ENCODE measurements at places on chromosomes 6 and 20.

GRCh38 chr6:64874776-64875175 lies 832.2 kb downstream of the EYS start:
- no peak for DNase-seq

- DNase-seq = no peak
Measured at GRCh38 chr20:58622671-58623578, 28.2 kb upstream of the STX16 start.

GRCh38 chr6:32076321-32076809 lies 32.8 kb downstream of the TNXB start:
- DNase-seq = no peak

- no peak for DNase-seq
Measured at GRCh38 chr20:58327211-58327610, 17.7 kb downstream of the RAB22A start.

DNA sequence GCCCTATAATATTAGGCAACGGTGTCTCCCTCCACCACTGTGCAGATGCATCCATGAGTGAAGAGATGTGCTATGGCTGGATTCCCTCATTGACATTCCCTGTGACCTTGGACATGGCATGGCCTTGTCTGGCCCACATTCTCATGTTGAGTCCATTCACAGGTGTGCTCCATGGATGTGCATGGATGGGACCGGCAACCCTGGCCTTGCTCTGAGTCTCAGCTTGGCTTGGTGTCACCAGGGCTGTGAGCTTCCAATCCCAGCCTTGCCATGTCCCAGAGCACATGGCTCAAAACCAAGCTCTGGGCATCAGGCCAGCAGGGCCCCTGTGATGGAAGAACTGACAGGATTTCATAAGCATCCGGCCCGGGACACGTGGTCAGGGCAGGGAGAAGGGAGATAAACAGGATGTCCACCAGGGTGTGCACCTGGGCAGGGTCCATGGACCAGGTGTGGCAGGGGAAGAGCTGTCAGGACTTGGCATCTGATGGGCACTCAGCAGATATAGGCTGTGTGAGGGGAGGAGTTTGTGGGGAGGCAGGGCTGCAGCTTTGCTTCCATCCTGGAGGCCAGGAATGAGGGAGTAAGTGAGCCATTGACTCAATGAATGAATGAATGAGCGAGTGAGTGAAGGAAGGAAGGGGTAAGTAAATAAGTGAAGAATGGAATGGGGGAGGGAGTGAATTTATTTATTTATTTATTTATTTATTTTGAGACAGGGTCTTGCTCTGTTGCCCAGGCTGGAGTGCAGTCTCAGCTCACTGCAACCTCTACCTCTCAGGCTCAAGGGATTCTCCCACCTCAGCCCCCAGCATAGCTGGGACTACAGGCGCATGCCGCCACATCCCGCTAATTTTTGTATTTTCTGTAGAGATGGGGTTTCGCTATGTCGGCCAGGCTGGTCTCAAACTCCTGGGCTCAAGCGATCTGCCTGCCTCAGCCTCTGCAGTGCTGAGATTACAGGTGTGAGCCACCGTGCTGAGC lies 15.7 kb downstream of the NRSN2 start:
- DNase-seq = peak; percentile 74

DNA sequence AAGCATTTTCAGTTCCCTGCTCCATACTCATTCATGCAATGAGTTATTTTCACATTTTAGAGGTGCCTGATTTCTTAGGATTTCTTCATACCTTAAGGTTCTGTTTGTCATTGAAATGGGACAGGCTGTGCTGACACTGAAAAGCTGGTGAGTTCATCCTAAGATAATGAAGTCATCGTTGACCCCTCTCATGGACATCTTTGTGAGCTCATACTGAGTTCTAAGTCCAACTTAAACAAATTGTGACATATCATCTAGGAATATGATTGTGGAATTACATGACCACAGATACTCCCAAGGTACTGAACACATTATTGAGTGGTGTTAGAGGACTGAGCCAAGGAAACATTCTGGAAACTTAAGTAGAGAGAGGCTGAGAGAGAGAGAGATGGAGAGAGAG lies 224.8 kb upstream of the JAG1 start:
- DNase-seq = no peak

DNA sequence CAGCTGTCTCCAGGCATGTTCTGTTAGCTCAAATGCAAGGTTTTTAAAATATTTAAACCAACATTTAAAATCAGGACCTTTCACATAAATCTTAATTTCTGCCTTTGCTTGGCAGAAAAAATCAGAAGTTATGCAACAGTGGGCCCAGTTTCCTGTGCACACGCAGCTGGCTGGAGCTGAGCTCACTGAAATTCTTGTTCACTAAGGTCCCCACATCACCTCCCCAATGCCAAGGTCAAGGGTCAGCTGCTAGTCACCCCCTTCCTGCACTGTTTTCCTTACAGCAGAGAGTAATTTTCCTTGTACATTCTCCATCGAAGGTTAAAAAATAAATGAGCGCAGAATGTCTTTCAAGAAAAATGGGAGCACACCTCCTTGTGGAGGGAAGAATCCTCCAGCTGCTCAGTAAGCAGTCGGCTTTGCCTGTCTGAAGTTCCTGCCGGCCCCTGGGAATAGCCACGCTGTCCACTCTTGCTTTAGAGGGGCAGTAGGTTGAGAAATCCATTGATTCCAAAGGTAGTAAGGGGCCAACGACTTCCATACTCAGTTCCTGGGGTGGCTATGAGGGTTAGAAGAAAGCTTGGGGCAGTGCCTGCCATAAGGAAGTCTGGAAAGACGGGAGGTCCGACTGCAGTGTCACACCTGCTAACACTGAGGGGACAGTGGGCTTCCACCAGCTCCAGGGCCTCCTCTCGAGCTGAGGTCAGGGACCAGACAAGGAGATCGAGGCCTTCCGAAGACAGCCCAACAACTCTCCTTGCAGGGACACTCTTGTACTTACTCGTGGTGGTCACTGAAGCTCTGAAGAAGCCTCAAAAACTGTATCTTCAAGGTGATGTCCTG lies 56.8 kb downstream of the MYH7B start:
- no peak for DNase-seq

DNA sequence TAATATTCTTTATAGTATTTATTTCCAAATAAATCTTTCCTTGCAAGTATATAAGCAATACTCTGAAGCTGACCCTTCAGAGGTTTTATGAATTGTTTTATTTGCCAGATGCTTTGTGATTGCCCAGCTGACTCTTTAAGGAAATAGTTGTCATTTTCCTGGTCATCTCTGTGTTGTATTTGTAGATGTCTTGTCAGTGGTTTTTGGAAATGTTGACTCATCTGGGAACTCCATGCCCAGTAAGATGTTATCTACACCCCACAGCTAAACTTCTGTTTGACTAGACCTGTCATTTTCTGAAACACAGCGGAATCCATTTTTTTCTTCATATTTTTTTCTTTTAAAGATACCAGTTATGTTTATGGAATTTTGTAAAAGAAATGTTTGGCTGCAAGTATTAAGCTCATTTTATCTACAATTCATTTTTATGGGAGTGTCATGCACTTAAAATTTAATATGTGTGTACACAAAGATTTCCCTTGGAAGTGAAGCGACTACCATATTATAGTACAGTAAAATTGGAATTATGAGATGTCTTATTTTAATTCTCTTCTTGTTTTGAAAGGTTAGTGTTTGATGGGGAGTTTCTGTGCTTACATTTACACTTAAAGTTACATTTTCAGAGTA lies 491.0 kb downstream of the NKAIN2 start:
- no peak for DNase-seq

- DNase-seq = peak; percentile 94
Measured at GRCh38 chr20:50308513-50309279, 118.1 kb downstream of the CEBPB start.

DNA sequence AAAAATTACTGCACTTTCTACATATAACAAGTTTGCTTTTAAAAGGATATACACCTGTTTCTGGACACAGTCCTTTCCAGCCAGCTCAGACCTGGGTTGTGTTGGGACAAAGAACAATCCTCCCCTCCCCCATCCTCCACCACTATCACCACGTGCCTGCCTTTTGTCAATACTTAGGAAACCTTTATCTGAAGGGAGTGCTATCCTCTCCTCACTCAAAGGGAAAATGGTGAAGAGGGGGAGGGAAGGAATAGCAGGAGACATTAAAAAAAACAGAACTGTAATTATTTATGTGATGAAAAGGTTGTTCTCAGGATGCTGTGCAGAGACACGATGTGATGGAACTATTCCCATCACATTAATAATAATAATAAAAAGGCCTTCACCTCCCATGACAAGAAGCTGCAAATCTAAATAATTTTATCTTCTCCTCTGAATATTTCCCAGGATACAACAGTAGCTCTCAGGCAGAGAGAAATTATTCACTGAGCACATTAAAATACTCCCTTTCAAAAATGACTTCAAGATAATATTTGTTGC lies 105.5 kb downstream of the NRSN1 start:
- DNase-seq = no peak

DNA sequence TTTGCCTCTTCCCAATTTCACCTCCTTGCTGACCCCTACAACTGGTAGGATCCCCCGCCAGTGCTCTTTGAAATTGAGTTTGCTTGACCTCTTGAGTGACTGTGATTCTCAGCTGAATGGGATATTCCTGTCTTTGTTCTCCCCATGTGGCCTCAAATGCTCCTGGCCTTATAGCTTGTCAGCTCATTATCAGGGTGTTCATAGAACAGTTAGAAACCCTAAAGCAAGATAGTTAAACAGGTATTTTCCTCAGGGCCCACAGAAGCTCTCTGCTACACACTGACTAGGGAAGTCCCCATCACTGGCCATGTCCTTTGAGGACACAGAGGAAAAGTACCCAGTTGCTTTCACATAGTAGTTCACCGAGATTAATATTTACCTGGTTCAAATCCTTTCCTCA lies 211.5 kb upstream of the DTNBP1 start:
- no peak for DNase-seq

DNA sequence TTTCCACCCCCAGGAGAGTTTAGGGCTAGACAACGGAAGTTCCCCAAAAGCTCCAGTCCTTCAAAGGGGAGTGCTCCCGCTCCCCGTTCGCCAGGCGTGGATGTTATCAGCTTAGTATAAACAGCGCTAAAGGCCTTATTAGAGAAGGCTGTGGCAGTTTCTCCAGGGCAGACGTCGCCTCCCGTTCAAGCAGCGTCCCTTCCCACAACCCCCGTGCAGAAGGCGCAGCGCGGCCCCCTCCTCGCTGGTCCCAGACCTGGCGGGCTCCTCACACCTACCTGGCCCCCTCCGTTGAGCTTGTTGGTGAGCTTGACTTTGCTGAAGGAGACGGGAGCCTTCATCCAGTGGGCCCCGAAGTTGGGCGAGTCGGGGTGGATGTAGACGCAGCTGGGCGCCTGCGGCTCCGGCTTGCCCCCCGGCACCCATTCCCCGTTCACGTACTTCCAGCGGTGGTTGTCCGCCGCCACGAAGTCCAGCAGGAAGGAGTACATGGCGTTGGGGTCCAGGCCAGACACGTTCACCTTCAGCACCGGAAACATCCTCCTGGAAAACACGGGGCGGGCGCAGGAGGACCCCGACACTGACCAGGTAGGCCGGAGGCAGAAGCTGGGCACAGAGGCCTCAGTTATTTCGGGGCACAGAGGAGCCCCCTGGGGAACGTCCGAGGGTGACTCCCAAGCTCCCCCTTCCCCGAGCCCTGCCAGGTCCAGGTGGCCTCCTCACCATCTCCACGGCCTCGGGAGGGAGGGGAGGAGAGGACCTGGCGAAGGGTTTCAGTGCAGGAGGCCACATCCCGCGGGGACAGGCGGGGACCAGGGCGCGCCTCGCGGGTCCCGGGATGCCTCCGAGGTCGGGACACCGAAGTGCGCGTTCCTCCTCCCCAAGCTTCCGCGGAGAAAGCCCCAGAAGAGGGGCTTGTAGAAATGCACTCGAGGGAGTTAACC lies 1.1 kb downstream of the TBXT start:
- no peak for DNase-seq

DNA sequence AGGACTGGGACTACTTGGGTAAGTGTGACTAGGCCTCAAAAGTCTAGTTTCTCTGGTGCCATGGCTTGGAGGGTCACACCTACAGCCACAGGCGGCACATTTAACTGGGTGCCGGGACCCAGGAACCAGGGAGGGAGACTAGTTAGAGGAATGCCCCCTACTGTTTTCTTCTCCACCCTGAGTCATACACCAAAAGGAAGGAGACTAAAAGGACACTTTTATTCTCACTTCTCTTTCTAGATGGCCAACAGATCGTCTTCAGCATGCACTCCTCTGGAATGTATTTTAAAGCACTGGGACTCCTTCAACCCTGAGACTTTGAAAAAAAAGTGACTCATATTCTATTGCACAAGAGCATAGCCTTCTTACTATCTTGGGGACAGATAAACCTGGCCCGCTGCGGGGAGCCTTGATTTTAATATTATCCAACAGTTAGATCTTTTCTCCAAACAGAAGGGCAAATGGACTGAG lies 33.4 kb downstream of the PLN start:
- no peak for DNase-seq

- peak; percentile 54 for DNase-seq
Measured at GRCh38 chr20:60365064-60365666, 406.9 kb downstream of the CDH26 start.

DNA sequence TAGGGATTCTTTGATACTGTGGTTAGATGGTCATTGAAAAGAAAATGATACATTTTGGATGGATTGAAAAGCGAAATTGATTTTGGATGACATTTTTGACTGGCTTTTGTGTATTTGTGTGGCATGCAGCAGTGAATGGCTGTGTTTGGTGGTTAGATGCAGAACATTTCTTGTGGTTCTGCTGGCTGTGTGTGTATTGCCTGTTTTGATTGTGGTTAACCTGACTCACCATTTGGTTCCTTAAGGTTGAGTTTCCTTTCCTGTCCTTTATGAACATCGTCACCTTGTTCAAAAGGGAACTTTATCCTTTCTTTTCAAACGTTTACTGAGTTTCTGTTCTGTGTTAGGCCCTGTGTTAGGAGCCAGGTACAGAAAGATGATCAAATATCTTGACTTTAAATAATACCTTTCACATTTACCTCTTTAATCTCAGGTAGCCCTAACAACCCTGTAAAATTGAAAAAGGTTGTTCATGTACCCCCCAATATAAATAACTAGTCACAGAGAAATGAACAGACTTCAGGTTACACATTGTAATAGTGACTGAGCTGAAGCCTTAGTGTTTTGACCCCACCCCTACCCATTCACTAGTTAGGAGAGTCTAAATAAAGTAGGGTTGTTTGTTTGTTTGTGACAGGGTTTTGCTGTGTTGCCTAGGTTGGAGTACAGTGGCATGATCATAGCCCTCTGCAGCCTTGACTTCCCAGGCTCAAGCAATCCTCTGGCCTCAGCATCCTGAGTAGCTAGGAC lies 23.8 kb downstream of the ANKS1A start:
- no peak for DNase-seq

GRCh38 chr6:56833873-56834272 lies 121.0 kb upstream of the BEND6 start:
- DNase-seq = no peak

- no peak for DNase-seq
Measured at GRCh38 chr6:107673076-107673494, 151.0 kb downstream of the SCML4 start.

Measured in SK-N-SH (cell line).